NCI-H1048 (cell line): ENCODE measurements at places on chromosomes 5 and 9.
A peak's percentile ranks its signal among the peaks of the same experiment; 100 is the strongest.

DNA sequence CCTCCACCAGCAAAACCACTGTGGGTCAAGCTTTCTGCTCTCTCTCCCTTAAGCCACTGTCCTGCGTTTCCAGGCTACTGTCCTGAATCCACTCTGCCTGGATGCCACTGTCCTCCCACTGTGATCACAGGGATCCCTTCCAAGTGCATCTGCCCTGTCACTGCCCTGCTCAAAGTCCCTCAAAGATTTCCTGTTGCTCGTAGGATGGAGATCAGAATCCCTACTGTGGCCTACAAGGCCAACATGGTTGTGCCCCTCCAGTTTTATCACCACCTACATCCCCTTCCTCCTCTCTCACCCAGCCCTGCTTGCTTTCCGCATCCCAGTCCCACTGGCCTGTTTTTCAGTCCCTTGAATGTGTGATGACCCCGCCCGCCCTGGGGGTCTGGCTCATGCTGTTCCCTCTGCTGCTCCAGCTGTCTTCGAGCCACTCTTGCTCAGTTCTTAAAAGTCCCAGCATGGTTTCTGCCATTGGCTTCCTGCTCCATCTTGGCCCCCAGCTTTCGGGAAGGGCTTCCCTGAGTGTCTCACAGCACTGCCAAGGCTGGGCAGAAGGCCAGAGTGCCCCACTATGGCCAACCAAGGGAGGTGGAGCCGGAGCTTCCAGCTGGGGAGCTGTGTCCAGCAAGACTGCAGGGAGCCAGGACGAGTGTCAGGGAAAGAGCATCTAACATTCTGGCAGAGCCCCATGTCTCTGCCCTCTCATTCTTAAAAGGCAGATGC, 12.9 kb upstream of the FRRS1L start:
- DNase-seq, result no peak

GRCh38 chr5:2148312-2149194, 265.8 kb upstream of the IRX4 start:
- DNase-seq, result no peak

GRCh38 chr9:131001021-131001420, 8.0 kb upstream of the LAMC3 start:
- no peak for DNase-seq

GRCh38 chr9:127351182-127352166, 45.5 kb upstream of the SLC2A8 start:
- no peak for DNase-seq

- DNase-seq, result no peak
These were observed 2.1 kb downstream of the NRARP start for GRCh38 chr9:137299938-137300337.

- peak; percentile 34 for DNase-seq
These were observed 50.3 kb downstream of the SLC22A5 start for GRCh38 chr5:132419502-132420468.

DNA sequence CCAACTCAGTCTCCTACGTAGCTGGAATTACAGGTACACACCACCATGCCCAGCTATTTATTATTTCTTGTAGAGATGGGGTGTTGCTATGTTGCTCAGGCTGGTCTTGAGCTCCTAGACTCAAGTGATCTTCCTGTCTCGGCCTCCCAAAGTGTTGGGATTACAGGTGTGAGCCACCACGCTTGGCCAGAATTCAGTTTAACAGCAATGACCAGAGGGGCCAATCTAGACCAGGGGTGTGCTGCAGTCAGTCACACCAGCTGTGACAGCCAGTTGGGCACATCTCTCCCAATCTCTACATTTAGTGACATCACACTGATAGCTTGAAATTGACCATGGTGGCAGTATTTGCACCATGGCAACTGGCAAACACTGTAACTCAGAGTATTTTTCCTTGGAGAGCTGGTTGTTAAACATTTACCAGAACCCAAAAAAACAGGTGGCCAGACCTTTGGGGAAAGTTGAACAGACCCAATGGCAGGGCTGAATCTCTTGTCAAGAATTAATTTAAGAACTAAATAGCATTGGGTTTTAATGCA, 67.7 kb upstream of the UBTD2 start:
- no peak for DNase-seq

DNA sequence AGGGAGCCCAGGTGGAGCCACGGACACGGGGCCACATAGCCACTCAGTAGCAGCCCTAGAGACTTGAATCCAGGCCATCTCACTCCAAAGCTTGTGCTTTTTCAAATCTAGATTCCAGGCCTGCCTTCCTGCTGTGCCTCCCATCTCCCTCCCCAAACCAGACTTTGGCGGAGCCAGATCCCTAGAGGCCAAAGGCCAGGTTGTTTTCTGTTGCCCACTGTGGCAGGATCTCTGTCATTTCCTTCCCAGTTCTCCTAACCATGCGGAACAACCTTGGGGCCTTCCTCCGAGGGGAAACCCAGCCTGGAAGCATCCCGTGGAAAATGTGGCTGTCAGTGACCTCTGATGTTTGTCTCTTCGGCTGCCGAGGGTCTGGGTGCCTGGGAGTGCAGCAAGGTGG, 16.4 kb upstream of the RPS14 start:
- DNase-seq, result no peak

DNA sequence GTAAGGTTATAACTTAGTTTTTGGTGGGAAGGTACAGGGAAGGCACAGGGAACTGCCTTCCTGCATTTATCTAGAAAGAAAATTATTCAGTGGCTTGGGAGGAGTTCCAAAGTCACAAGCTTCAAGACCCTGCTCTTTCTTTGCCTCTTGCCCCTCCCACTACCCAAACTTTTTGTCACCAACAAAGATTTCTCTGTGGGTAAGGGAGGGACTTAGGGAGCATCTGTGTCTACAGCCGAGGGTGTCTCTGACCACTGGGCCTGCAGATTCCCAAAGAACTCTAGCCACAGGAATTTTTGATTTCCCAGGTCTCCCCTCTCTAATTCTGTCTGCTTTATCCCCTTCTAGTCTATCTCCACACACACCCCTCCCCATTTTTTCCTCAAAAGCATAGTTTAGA, 2.1 kb downstream of the ECSCR start:
- no peak for DNase-seq

GRCh38 chr5:177372910-177373309, 11.3 kb upstream of the SLC34A1 start:
- DNase-seq, result no peak

DNA sequence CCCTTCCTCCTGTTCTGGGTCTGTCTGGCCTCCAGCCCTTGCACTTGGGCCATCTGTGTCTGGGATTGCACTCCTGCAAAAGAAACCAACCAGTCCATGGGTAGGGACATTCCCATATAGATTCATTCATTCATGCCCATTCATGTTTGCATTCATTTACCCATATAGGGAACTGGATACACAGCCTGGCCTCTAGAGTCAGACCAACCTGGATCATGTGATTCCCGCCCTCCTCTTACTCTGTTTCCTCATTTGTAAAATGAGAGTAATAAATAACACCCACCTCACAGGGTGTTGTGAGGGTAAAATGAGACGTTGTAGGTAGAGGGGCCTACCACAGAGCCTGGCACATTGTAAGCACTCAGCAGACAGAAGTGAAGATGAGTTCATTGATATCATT, 8.5 kb downstream of the PCDH12 start:
- DNase-seq, result no peak

DNA sequence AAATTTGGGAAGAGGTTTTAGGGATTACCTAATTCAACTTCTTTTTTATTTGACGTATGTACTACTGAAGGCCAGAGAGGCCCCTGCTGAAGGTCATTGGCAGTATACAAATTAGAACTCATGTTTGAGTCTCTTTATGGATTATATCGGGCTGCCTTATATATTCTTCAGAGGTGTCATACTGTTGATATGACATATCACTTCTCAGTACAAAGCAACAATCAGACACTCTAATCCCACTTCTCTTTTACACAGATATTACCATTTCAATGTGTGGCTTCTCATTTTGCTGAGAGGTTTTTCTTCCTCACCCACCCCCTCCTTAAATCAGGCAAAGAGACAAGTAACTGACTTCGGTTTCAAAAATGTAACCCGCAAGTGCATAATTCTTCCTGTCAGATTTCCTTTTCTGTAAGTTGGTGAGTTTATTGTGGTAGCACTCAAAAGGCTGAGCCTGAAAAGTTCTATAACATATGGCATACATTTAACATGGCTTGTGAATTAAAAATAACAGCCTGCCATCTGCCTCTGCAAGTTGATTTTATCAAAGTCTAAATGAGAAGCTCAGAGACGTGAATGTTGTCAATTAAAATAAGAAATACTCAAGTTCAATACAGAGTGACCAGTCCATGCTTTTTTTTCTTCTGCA, 163.6 kb upstream of the RORB start:
- DNase-seq, result no peak

- no peak for DNase-seq
These were observed 3.6 kb upstream of the SLC25A48 start for GRCh38 chr5:135830876-135831275.

- no peak for DNase-seq
These were observed 166.4 kb downstream of the TLE1 start for GRCh38 chr9:81522716-81523551.

- no peak for DNase-seq
These were observed 71.0 kb upstream of the FAM120A start for GRCh38 chr9:93380410-93381060.
